SK-MEL-5 (cell line): ENCODE measurements at places on chromosomes 4 and X. TPM values are rescaled to one million over a fixed set of nuclear protein-coding genes. Genes with fewer than 3 reads are reported as not detected.
A peak's percentile ranks its signal among the peaks of the same experiment; 100 is the strongest.

DNA sequence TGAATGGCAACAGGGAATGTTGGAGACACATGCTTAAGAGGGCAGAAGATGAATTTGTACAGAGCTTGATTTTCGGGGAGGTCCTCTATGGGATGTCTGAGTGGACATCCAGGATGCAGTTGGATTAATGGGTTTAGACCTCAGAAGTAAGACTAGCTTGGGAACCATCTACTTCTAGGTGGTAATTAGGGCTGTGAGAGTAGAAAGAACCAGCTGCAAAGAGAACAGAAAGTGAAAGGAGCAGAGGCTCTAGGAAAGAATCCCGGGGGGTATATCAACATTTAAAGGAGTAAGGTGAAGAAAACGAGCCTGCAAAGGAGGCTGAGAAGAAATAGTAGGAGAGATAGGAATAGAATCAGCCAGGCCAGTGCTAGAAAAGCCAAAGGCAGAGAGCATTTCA lies 29.0 kb upstream of the NKRF start:
- DNase-seq, result no peak

DNA sequence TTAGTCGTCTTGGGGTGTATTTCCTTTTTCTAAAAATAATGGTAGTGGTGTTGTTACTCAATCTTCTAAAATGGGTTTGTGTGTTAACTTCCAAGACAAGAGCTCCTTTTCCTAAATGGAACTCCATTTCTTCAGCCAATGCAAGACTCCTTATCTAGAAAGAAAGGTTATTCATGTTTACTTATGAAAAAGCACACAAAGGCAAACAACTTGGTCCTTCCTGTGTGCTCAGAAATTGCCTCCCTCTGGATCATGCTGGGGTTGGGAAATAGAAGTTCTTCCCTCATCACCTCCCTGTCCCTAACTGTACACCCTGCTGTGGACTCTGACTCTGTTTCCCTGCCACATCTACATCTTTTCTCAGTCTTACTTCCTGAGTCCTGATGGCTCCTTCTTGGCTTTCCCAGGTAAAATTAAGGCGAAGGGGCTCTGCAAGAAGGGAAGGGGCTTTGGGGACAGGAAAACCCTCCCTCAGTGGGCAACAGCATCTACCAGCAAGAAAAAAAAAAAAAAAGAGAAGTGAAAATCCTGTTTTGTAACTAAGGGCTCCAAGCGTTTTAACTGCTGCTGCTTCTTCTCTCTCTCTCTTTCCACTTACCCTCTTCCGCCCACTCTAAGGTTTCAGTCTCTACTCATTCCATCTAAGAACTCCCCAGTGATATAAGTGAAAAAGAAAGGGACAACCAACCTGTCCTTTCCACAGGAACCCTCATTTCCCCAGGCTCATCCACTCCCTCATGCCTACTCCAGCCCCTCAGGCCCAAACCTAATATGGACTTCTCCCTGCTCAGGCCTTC lies 19.8 kb upstream of the TASL start:
- DNase-seq, result no peak

GRCh38 chr4:54707406-54707805 lies 49.6 kb downstream of the KIT start:
- no peak for DNase-seq

DNA sequence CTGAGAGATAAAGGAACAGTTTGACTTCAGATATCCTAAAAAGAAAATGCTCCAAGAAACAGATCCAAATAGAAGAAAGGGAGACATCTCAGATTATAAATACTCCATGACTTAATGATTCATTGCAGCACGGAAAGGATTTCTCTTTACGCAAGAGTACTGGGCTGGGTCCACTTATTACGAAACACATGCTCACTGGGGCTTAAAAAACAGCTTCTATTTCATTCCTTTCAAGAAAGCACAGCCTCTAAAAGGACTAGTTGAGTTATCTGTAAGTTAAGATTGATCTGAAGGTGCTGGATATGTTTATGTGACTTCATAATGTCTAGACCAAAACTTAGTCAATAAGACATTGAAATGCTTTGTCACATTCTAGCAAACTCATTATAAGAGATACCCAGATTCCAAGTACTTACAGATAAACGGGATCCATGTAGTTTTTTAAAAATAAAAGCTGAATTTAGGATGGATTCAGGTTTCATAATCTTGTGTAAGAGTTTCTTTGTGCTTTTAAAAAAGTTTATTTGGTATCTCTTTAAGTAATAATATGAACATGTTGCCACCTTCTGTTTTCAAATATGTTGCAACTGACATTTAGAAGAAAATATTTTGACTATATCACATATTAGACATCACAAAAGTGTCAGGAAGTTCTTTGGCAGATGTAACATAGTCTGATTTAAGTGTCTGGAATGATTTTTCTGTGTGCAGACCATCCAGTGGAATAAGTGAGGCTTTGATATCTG lies 109.5 kb upstream of the MYOZ2 start:
- peak; percentile 15 for DNase-seq

GRCh38 chr4:155512817-155513216 lies 136.1 kb upstream of the MAP9 start:
- no peak for DNase-seq

- no peak for DNase-seq
Measured at GRCh38 chrX:40733706-40734105, 1.6 kb downstream of the MED14 start.

- no peak for DNase-seq
Measured at GRCh38 chr4:121594796-121595526, 101.8 kb downstream of the ANXA5 start.

DNA sequence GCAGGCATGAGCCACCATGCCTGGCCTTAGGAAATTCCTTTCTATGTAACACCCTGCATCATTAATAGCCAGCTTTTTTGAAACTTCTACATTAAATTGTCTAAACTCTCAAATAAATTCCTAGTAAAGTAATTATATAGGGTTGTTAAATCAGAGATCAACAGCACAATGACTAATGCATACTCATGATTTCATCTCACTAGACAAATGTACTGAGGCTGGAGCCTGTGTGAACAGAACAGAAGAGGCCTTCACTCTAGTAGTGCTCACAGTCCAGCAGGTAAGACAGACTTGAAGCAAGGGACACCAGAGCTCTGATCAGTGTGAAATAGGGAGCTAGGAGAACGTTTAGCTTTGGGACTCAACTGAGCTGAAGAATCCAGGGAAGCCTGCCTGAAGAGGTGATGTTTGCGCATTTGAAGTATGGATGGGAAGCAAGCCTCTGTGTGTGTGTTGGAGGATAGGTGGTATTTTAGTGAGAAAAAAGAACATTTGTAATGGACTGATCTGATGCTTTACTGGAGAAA lies 3.9 kb downstream of the ZFP42 start:
- DNase-seq, result no peak

DNA sequence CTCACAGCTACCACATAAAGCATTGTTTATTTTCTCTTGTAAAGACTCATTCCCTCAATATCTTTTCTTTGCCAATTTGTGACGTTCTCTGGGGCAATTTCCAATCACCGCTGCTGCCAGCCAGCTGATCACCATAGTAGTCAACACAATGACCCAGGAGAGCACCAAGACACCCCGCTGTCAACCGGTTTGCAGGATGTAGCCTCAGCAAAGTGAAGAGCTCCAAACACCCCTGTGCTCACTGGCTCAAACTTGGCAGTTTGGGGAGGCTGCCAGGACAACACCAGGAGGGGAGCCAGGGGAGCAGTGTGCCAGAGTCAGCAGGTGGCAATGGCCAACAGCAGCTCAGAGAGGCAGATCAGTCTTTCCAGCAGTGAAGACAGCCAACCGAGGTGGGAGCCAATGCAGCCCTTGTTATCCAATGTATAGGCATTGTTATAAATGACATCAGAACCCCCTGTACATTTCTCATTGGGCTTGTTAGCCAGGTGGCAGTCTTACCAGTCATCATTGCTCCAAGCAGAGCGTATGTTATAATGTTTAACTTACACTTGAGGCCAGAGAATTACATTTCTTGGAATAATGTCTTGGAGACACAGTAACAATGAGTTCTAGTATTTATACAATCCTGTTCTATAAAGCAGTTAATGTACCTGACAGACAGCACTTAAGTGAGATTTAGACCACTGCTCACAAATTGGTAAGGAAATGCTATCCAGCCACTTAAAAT lies 274.9 kb upstream of the GK2 start:
- no peak for DNase-seq

GRCh38 chr4:7651461-7651921 lies 216.8 kb upstream of the PSAPL1 start:
- DNase-seq, result no peak

DNA sequence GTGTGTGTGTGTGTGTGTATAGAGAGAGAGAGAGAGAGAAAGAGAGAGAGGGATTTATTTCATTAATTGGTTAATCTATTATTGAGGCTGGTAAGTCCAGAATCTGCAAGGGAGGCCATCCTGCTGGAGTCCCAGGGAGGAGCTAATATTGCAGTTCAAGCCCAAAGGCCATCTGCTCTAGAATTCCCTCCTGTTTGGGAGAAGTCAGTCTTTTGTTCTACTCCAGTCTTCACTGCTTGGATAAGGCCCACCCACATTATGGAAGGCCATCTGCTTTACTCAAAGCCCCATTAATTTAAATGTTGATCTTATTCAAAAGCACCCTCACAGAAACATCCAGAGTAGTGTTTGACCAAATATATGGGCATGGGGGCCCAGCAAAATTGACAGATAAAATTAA lies 317.5 kb upstream of the RASGEF1B start:
- no peak for DNase-seq

DNA sequence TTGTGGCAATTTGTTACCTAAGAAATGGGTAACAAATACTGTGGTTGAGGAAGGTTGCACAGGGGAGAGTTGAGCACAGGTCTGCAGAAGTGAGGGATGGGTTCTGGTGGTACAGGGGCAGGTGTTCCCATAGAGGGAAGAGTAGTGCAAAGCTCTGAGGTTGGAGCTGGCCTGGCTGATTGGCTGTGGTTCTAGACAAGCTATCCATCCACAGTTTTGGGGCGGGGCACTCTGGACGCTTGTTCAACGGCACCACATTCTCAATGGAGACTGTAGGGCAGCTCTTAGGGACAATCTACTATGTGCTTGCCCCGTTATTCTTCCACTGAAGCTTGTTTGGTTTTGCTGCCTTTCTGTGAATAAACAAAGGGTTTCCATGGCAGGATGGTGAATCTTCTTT lies 35.4 kb downstream of the NAT8L start:
- DNase-seq, result no peak

DNA sequence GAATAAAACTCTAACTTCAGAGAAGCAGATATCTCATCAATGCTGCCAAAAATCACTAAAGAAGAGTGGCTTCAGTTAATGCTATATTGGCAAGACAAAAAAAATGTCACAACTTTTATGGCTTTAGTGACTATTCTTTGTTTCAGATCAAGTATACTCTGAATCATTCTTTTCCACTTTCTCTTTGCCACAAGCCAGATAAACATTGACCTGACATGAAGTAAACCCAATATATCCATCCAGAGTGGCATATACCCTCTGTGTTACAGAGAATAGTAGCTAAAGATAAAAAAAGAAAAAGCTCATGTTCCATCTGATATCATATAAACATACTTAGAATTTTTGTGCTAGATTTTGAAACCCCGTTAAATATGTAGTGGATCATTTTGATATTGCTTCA lies 206.7 kb upstream of the CNKSR2 start:
- no peak for DNase-seq

GRCh38 chr4:122156819-122157218 lies 4.7 kb downstream of the BLTP1 start:
- no peak for DNase-seq

DNA sequence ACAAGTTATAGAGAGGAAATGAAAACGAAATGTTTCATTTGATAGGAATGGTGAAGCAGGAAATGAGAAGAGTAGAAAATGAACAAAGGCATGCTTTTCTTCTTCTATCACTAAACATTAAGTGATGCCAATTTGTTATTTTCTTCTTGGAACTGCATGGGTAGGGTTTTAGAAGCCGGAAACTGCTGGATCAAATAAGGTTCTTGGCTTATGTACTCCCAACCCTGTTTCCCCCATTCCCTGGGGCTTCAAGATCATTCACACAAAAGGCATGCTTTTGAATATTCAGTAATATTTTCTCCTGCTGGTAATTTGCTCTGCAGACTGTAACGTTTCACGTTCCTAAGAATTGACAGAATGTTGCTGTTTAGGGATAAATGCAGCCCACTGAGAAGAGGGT lies 224.1 kb downstream of the NLGN4X start:
- no peak for DNase-seq

ANOS1 gene
- not detected in 2 replicates for total RNA-seq

GRCh38 chrX:135308345-135308855 lies 880 bp upstream of the ETDC start:
- DNase-seq, result no peak

GRCh38 chr4:183344523-183345255 lies 22.5 kb upstream of the CLDN24 start:
- DNase-seq, result no peak

DRD5 gene
- total RNA-seq, result not detected in 2 replicates

GRCh38 chr4:86961605-86962295 lies 26.9 kb downstream of the AFF1 start:
- DNase-seq, result no peak

- no peak for DNase-seq
Measured at GRCh38 chrX:47390780-47391179, 20.4 kb downstream of the ZNF157 start.

DNA sequence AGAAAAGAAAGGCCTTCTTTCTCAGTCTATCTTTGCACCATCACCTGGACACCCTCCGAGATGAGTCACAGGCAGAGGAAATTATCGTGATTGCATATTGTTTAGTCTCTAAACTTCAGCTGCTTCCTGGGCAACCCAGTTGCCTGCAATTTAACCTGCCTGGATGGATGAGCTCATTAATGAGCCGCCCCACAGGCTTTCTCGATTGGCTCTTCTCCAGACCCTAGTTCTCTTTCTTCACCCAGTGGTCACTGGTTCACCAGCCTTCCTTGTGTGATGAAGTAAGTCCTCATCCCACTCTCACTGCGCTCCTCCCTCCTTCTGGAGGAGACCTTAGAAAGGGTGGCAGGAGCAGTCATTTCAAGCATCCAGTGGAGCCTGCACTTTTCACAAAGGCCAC lies 94.4 kb downstream of the SOWAHB start:
- no peak for DNase-seq

DNA sequence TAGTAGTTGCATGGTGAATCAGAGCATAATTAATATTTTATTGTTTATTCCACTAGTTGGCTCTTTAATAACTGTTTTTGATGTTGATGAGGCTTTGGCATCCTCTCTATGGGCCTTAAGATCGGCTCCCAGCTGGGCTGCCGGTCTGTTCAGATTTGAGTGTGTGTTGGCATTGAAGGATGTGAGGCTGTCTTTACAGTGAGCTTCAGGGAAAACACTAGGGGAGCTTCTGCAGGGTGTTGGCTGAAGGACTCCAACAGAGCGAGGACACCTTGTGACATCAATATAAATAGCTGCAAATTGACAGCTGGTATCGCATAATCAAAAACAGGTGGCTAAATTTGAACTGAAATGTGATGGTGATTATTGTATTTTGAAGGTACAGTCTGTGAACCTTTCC lies 322.0 kb downstream of the FSTL5 start:
- DNase-seq, result peak; percentile 22

DNA sequence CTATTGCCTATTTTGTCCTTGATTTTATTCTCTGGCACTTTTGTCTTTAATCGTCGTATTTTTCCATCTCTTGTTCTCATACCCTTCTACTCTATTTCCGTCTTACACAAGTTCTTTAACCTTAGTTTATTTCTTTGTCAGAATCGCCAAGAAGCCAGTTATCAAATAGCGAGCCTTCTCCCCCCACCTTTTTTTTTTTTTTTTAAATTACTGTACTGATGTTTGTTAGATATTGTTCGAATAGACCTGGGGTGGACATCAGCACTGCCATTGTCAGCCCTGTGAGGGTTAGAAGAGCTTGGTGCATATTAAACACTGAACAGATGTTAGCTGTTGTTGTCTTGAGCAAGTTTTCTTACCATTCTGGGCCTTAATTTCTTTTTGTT lies 1.2 kb downstream of the SPCS3 start:
- DNase-seq, result no peak

- no peak for DNase-seq
Measured at GRCh38 chrX:27276751-27277150, 186.4 kb downstream of the PPP4R3C start.

PPP4R3C gene
- total RNA-seq, result not detected in 2 replicates
